ENCODE measurements at places on chromosomes 1 and 21.

- DNase-seq, result no peak
These were observed 853.8 kb downstream of the USP25 start for GRCh38 chr21:16583556-16583955.

GRCh38 chr1:227449051-227449450 is 114.3 kb upstream of the ZNF678 start:
- peak; percentile 38 for DNase-seq

- no peak for DNase-seq
These were observed 92.9 kb upstream of the FGGY start for GRCh38 chr1:59204001-59204400.

GRCh38 chr21:37974081-37974480 is 57.8 kb upstream of the KCNJ6 start:
- DNase-seq, result no peak

DNA sequence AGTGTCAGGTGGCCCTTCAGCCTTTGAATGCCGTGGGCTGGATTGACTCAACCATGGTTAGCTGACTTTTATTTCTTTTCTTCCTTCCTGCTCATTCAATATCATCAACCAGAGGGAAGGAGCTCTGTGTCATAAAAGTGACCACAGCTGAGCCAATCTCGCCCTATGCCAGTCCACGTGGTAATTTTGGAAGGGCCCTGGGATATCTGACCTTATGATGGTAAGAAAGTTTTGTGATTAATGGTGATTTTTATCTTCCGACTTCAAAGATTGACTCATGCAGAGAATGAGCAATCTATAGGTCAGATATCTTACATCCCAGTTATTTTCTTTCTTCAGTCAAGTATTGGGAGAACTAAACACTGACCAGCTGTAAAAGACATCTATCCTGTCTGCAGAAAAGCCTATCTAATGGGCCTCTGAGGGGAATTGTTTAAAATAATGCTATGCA is 170.3 kb downstream of the ZC3H11B start:
- DNase-seq, result no peak

- no peak for DNase-seq
These were observed 180.1 kb upstream of the ESRRG start for GRCh38 chr1:216903382-216903740.

- no peak for DNase-seq
These were observed 59.9 kb upstream of the NRIP1 start for GRCh38 chr21:15124731-15125130.

GRCh38 chr1:159291424-159291823 is 10.7 kb upstream of the FCER1A start:
- no peak for DNase-seq

GRCh38 chr1:206909161-206909882 is 12.1 kb downstream of the IL24 start:
- no peak for DNase-seq

DNA sequence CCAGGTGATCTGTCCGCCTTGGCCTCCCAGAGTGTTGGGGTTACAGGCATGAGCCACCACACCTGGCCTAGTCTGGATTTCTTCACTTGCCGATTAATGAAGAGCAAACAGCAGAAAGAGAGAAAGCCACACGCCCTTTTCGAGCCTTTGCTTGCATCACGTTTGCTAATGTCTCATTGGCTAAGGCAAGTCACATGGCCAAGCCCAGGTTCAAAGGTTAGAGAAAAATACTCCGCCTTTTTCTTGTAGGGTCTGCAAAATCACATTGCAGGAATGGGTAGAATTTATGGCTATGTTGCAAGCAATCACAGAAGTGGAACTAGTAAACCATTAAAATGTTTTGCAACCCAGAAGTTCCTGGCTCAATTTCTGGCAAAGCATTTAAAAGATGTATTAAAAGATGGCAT is 26.8 kb upstream of the BACH1 start:
- no peak for DNase-seq

DNA sequence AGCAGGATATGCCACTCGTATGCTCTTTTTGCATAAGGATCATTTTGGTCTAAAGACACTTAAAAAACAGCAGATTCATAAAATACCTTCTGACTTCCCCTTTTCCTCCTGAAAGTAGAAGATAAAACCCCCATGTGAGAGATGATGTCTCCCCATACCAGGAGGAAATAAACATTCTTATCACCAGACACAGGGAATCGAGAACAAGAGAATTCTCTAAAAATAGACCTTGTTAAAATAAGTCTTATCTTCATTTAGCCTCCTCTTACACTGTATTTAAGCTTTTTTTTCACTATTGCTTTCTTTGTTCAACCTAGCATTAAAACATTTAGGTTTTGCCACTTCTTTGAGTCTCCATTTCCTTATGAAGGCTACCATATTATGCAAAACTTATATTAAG is 709.3 kb downstream of the KCNT2 start:
- DNase-seq, result no peak

DNA sequence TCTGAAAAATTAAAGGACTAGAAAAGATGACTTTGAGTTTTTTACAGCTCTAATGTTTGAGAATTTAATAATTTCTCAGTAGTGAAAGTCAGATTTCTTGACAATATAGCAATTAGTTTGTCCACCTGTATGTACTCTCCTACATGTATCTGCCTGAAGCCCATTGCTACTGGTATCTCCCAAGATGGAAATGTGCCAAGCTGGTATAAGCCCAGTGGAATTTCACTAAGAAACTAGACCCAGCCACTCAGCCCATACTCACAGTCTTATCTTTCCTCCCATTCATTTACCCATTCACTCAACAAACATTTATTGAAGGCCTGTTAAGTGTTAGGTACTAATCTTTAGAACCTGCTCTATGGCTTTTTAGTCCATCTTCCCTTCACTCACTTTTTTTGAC is 21.6 kb upstream of the TRIM45 start:
- no peak for DNase-seq

- DNase-seq, result no peak
These were observed 1242.0 kb downstream of the AMY1C start for GRCh38 chr1:104991702-104992101.

DNA sequence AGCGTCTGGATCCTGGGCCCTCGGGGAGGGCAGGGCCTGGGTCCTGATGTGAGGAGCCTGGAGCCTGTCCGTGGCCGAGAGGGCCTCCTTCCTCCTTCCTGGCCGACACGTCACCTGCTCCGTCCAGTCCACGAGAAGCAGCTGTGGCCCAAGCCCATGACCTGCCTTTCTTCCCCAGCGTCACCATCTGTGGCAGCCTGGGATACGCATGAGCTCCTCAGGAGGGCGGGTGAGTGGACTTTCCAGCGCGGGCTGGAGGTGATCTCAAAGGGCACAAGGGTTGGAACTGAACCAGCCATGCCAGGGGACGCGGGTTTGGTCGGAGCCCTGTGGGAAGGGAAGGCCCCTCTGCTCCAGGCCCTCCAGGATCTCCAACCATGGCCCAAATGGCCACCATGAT is 90.4 kb downstream of the DHRS3 start:
- DNase-seq, result no peak

DNA sequence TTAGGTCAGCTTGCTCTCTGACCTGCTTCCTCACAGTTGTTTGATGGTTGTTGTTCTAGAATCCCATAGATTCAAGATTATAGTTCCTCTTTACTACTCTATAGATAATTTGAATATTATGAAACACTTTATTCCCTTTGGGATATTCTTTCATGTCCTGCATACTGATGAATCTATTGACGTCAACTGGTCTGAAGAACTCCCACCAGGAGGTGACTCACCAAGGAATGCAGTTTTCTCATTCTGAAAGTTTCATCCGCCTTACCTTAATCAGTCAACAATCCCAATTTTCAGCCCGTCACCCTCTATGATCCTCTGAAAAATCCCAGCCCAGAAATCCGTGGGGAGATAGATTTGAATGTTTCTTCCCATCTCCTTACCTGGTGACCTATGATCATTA is 834.1 kb upstream of the PRMT6 start:
- no peak for DNase-seq

DNA sequence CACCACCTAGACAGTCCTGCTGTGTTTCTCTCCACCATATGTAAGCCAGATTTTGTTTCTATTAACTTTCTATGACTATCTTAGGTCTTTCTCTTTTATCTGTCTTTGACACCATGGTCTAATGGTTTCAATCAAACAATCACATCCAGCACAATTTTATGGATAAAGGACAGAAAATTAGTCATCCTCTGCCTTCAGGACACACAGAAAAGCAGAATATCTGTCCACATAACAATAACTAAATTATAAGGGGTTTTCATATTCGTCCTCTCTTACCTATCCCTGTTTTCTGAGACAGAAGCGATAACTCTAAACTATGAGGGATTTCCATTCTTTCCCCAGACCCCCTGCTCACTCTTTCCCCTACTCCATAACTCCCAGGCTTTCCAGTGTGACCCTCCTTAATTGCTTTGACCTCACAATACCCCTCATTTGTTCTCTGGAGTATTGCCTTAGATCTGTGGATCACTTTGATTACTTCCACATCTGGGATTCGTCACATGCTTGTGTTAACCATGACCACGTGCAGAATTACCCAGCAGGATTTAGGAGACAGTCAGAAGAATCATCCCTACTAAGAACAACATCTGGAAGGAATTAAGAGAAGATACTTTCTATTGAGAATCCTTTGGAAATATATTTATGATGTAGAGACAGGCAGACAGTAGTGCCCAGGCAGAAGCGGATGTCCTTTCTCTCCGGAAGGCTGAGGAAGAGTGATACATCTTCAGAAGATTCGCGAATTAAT is 108.2 kb upstream of the GREM2 start:
- no peak for DNase-seq

GRCh38 chr21:29671728-29672127 is 268.1 kb downstream of the GRIK1 start:
- no peak for DNase-seq

DNA sequence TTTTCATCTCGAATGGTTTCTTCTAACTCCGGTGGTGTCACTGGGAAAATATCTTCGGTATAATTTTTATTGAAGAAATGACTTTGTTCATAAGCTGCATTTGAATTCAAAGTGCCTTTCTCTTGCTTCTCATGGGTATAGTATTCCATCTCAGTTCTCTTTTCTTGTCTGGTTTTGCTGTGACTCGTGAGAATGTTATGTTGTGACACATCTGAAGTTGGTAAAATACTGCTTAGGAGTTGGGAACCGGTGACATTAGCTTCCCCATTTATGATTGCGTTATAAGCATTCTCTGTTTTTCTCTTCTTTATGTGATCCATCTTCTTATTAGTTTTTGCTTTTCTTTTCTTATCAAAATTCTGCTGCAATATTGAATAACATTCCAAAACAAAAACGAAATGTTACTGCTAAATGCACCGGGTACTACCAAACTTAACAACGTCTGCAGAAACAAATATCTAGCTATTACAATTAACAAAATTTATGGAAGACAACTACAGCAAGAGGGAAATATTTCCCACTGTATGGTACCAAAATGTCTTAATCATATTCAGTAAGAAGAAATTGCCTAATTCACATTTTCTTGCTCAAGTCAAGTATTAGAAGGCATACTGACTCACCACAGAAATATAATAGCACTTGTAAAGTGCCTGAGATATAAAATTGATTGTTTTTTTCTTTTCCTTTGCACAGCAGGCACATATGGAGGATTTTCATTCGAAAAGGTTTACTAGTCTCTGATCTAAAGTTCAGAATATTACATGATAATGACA is 15.5 kb downstream of the LRIF1 start:
- no peak for DNase-seq

DNA sequence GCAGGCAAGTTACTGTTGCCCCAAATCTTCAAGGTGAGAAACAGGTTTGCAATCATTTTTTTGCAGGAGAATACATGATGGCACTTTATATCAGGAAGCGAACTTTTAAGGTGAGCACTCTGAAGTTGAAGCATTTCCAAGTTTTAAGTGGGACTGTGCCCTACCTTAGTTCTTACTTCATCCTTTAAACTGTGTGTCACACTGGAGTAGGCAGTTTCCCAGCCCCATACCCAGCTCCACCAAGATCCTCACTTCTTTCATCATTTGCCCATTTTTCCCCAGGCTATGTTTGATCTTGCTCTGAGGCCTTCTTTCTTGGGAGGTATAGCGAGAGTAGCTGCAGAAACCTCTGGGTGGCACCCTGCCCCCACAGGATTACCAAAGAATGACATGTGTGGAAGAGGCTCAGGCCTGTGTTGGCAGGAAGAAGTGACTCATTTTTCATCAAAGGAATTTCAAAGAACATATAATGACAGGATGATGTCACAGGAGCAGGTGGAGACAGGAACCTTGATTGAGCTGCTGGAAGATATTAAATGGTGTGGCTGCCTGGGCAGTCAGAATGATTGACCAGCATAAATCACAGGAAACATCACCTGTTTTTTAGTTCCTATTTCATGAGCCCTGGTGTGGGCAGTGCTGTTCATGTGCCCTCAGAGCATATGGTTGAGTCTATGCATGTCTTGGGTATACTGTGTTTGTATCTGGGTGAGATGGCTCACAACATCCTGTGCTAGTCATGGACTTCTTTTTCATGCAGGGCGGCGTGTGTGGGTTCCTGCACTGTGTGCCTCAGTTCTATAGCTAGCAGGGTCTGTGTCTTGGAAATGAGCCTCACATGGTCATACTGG is 20.8 kb upstream of the MACF1 start:
- peak; percentile 90 for DNase-seq

- DNase-seq, result no peak
These were observed 8.7 kb upstream of the ADCY10 start for GRCh38 chr1:167922611-167923074.

- peak; percentile 62 for DNase-seq
These were observed 14.0 kb upstream of the ALX3 start for GRCh38 chr1:110084227-110085078.

DNA sequence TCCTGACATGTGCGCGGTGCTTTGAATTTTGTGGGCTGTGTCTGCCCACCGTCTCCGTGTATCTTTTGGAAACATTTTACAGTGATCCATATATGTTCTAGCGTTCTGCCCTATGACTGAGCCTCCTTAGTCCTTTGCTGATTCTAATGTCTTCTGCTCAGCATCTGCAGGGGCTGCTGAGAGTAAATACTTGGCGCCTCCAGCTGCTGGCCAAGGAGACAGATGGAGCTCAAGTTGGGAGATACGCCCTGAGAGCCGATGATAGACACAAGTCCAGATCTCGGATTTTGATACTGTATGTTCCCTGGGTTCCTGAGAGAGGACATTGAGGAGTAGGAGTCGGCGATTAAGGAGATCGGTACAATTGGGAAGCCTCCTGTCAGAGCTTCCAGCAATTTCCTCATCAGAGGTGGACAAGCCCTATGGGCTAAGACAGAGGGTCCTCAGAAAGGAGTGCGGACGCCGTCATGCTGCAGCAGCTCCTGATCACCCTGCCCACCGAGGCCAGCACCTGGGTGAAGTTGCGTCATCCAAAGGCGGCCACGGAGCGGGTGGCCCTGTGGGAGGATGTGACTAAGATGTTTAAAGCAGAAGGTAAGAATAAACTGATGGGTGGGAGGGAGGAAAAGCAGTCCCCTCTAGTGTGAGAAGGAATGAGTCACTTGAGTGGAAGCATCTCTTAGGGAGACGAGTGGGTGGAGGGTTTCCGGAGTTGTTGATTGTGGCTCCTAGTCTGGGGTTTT is 390 bp downstream of the ZFP69B start:
- peak; percentile 90 for DNase-seq

- DNase-seq, result no peak
These were observed 66.1 kb downstream of the PLXNA2 start for GRCh38 chr1:208178091-208178529.
